MG63 (cell line): ENCODE measurements at places on chromosomes 7 and 10.
A peak's percentile ranks its signal among the peaks of the same experiment; 100 is the strongest.

DNA sequence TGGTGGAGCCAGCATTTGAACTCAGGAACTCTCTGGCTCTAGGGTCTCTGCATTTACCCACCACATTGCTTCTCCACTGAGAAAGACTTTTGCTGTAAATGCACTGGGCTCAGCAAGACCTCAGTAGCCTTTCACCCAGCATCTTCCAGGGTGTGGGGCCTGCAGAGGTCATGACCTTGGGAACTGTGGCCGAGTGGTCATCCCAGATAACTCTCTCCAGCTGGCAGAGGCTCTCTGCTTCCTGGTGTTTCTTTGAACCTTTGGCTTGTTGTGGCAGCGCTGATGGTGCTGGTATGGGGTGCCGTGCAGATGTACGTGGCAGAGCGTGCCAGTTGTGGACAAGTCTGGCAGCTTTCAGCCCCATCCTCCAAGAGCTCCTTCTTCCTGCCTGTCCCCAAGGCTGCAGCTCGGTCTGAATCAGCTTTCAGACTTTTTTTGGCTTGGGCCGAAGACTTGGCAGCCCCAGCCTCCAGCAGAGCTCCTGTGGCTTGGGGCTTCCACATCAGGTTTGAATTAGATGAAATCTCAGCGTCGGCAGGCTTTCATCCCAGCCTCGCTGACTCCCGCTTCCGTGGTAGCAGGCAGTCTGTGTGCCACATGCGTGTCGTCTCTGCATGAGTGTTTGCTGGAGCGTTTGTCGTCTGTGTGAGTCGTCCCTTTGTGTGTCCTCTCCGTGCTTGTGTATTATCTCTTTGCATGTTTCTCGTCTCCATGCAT is 21.5 kb downstream of the ADAMTS14 start:
- DNase-seq = peak; percentile 97

GRCh38 chr7:80257756-80258155 is 123.1 kb downstream of the GNAI1 start:
- DNase-seq = no peak

GRCh38 chr10:24006741-24007140 is 202.2 kb upstream of the KIAA1217 start:
- DNase-seq = no peak

DNA sequence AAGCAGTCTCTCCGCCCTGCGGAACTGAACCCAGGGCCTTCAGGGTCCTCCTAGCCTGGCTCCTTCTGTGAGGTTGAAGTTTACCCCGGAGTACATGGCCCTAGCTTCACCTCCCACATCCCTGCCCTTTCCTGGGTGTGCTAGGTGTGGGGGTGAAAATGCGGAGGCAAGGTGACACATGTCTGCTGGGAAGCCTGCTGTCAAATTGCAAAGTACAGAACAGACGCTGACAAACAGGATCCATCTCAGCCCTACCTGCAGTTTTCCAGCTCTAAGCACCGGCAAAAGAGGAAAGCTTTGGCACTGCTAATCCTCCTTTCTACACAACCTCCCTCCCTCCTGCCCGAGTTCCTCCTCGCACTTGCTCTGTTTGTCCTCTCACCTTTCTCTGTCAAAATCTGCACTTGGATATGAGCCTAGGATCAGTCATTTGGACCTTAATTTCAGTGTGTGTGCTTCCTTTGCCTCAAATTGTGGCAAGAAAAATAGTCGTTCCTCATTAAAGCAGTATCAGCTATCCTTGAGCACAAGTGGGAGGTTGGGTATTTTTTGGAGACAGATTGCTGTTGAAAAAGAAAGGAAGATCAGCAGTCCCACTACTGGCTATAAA is 14.4 kb upstream of the GPR15LG start:
- DNase-seq = no peak

DNA sequence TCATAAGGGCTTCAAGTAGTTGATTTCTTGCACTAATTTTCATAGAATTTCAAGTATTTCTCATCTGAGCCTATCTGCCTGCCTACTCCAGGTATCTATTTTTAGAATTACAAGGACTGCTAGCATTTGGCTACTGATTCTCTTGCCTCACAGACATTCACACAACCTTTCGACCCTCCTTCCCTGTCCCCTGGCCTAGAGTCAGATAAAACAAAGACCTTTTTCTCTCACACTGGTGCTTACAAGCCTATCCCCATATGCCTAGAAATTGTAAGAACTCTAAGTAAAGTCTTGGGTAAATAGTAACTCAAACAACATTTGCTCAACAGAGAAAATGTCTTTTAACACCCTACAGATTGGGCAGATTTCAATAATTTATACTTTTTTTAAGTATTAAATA is 6.3 kb downstream of the GPAM start:
- DNase-seq = no peak

GRCh38 chr7:44224974-44225565 is 24.3 kb downstream of the YKT6 start:
- no peak for DNase-seq

DNA sequence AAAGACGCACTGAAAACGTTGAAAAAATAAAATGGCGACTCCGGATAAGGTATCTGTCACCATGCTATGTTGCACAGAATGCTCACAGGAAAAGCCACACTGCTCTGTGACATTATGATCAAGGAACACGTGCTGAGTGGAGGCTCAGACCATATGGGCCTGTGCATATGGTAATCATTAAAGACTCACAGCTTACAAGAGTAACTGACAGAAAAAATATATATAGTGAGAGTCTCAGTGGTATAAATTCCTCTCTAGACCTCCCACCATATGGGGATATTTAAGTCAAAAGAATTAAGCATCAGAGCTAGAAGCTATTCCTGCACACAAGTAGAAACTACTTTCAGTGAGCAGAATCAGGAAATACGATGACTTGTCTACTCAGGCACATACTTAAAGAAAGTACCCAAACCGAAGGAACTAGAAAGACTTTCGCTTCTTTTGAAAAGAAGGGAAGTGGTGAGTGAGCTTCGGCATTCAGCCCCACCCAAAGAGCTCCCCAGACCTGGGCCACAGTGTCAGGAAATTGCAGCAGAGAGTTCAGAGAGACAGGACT is 65.1 kb upstream of the MPP7 start:
- no peak for DNase-seq

- no peak for DNase-seq
Observed at GRCh38 chr7:56030340-56030739, 20.9 kb downstream of the PSPH start.
